ENCODE measurements at places on chromosomes 12 and 14.

DNA sequence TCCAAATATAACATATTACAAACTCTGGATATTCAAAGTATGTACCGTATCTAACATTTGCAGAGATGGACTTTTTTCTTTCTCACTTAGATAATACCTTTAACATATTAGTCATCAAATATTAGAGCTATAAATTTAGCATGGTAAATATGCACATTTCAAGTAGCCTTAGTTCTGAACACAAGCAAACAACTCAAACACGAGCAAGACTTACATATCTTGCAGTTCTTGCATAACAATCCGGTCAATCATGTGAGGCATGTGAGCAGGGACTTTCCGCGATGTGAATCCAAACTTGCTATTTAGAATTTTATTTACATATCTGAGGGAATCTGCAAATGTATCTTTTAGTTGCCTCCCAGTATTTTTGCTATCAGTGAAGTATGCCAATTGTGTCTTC is 22.1 kb upstream of the SYCP3 start:
- DNase-seq = no peak

- DNase-seq = no peak
Measured at GRCh38 chr14:76480426-76480825, 104.5 kb downstream of the ESRRB start.

- peak; percentile 85 for DNase-seq
Measured at GRCh38 chr12:13347241-13348043, 150.9 kb downstream of the EMP1 start.

DNA sequence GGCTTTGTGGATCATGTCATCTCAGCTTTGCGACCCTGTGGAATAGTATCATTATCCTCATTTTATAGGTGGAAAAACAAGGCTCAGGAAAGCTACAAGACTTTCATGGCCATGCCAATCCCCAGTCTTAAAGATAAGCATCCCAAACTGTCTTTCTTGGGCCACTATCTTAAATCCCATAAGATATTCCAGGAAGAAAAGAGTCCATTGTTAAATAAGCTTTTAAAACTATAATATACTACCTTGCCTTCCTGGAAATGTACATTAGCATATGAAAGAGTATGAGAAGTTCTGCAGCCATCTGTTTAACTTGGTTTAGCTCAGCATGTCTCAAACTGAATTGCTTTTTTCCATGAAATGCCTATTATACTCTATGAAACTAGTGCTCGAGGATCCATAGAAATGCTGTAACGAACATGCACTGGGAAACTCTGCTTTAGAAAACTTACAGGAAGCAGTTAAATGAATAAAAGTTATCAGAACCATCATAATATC is 77.1 kb downstream of the B4GALNT3 start:
- no peak for DNase-seq

- DNase-seq = no peak
Measured at GRCh38 chr12:125315771-125316170, 250.5 kb downstream of the AACS start.

- DNase-seq = no peak
Measured at GRCh38 chr12:59580050-59580449, 15.8 kb upstream of the SLC16A7 start.

DNA sequence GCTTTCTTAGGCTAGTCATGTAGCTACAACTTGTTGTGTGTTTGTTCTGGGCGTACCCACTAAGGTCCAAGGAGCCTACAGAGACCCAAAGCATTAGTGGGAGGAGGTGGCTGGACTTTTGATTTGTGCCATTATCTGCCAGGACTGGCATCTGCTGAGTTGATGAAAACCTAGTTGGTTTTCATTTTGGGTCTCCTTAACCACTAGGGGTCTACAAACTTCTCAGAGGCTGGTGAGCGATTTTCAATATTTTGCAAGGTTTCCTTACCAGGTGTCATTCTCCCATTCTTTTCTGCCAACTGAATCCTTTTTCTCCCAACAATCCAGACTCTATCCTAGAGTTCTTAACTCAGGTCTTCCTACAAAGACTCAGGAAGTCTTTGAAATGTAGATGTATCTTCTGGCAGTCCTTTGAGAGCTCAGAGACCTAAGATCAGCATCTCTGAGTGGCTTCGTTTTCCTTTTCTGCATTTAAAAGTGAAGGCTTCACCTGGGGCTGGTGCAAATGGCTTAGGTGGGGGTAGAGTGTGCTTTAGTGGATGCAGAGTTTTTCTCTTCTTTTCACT is 150.0 kb upstream of the RMST start:
- DNase-seq = no peak

GRCh38 chr14:77674931-77675330 is 32.9 kb downstream of the ALKBH1 start:
- no peak for DNase-seq

GRCh38 chr12:2138871-2139308 is 86.1 kb downstream of the CACNA1C start:
- DNase-seq = no peak

DNA sequence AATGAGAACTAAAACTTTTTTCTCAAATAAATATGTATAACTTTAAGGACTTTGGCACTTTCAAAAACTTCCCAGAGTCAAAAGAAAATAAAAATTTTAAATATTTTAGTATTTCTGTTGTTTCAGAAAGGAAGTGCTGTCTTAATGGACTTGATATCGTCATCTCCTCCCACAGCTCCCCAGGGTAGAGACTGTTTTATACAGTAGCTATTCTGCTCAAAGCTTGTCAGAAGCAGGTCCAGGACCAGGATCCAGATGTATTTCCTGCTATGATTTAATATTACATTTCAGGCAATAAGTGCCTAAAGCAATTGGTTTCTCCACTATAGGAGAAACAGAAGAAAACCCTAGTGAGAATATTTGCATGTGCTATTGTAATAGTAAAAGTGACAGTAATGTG is 218.5 kb upstream of the G2E3 start:
- DNase-seq = no peak

DNA sequence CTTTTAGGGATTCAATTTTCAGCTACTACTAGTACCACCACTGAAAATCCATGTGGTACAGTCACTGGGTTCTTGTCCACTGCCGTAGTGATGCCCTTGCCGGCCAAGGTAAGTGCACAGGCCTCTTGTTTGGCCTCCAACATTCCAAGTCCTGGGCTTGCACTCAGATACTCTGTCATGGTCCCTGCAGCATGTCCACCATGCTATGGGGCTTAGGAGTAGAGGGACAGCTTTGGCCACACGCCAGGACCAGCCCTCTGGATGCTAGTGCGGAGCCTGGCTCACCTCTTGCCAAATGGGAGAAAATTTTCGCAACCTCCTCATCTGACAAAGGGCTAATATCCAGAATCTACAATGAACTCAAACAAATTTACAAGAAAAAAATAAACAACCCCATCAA is 38.6 kb upstream of the APPL2 start:
- DNase-seq = no peak

GRCh38 chr12:66279123-66279712 is 23.1 kb upstream of the HELB start:
- DNase-seq = no peak

GRCh38 chr12:25876383-25877045 is 82.0 kb upstream of the RASSF8 start:
- no peak for DNase-seq

GRCh38 chr14:63725786-63726460 is 1.9 kb downstream of the SGPP1 start:
- no peak for DNase-seq

- no peak for DNase-seq
Measured at GRCh38 chr14:95388699-95389098, 69.0 kb upstream of the CLMN start.

DNA sequence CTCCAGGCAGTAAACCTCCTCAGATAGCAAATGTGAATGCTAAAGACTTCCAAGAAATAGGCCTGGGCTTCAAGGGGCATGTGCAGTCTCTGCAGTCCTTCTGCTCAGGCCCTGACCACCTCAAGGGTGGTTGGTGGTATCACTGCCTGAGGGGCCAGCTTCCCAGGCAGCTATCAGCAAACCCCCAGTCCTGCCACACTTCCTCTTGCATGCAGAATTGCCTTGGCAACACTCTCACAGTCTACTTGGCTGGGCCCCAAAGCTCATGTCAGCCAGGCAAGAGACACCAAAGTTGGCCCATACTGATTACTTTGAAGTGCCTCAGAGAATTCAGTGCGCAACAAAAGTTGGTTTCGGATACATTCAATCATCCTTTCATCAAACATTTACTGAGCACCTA is 3.5 kb upstream of the ASB8 start:
- no peak for DNase-seq

DNA sequence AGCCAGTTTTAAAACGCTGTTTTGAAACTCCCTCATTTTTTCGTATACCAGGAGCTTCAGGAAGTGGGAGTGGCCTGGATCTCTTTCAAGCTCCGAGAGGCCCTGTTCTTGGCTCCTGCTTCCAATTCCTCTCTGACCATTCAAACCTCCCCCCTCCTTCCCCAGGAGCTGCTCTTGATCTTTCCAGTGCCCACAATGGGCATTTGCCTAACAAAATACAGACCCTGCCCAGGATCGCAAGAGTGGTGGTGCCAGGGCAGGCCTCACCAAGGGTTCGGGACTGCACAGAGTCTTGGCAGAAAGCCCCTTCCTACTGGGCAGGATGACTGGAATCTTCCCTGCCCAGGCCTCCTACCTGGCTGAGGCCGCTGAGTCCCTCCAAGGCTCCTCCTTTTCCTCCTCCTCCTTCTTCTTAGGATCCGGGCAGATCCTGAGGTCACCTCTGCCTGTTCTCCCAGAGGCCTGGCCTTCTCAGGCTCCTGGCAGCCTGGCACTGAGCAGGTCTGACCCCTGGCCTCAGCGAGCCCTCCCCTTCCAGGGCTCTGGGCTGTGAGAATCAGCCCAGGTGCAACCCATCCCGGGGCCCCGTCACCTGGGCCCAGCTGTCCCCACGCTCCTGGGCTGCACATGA is 46.9 kb upstream of the NOS1 start:
- no peak for DNase-seq

DNA sequence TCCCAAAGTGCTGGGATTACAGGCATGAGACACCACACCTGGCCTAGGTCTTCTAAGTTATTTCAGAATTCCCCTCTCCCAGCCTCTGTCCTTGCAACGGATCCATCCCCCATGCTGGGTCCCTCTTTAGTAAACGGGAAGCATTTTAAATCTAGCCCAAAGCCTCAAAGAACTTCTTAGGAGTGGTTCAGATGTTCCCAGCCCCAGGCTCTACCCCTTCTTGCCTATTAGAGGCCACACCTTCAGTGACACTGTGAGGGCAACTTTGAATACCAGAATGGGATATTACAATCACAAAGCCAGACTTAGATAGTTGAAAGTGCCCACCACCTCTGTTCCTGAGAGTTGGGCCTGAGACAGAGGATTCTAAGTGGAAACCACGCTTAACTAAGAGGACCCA is 18.1 kb upstream of the SPPL3 start:
- no peak for DNase-seq

GRCh38 chr14:96257056-96257455 is 1.0 kb downstream of the BDKRB1 start:
- DNase-seq = no peak

GRCh38 chr12:83850531-83850930 is 1062.1 kb downstream of the SLC6A15 start:
- DNase-seq = no peak

DNA sequence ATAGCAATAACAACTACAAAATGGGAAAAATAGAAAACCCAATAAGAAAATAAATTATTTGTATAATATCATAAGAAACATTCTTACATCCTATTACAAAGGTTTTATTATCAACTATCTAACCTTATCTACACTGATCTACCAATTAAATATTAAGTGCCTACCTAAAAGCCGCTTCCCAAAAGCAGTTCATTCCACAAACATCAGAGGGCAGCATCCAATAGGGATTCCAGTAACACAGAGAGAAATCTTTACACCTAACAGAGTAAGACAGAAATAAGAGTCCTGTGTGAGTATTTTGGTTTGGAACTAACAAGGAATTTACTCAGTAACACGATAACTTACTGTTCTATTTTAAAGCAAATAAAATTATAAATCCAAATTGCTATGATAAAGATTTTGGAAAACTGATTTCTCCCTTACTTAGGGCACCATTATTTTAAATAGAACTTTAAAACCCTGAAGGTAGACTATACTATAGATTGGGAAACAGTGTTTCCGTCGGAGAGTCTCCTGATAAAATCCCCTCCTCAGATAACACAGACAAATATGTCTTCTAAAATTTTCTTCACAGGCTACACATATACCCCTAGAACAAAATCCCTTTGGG is 15.0 kb downstream of the GXYLT1 start:
- no peak for DNase-seq

- no peak for DNase-seq
Measured at GRCh38 chr12:100346660-100347059, 10.2 kb upstream of the SLC17A8 start.

- no peak for DNase-seq
Measured at GRCh38 chr14:87754520-87755223, 238.3 kb downstream of the GALC start.

- peak; percentile 78 for DNase-seq
Measured at GRCh38 chr12:54390668-54391551, 6.4 kb upstream of the ZNF385A start.

- no peak for DNase-seq
Measured at GRCh38 chr12:2826036-2826435, 8.8 kb downstream of the NRIP2 start.

GRCh38 chr12:69676257-69677012 is 22.7 kb downstream of the BEST3 start:
- no peak for DNase-seq

- no peak for DNase-seq
Measured at GRCh38 chr12:117005417-117006046, 93.7 kb downstream of the TESC start.

- no peak for DNase-seq
Measured at GRCh38 chr12:1768615-1769014, 51.8 kb upstream of the LRTM2 start.

- DNase-seq = no peak
Measured at GRCh38 chr12:20421421-20421820, 53.1 kb downstream of the PDE3A start.

Data from dorsolateral prefrontal cortex (tissue), 122 donors.